Fibroblast of skin of back (primary cell): ENCODE measurements at places on chromosomes 13 and 19.

DNA sequence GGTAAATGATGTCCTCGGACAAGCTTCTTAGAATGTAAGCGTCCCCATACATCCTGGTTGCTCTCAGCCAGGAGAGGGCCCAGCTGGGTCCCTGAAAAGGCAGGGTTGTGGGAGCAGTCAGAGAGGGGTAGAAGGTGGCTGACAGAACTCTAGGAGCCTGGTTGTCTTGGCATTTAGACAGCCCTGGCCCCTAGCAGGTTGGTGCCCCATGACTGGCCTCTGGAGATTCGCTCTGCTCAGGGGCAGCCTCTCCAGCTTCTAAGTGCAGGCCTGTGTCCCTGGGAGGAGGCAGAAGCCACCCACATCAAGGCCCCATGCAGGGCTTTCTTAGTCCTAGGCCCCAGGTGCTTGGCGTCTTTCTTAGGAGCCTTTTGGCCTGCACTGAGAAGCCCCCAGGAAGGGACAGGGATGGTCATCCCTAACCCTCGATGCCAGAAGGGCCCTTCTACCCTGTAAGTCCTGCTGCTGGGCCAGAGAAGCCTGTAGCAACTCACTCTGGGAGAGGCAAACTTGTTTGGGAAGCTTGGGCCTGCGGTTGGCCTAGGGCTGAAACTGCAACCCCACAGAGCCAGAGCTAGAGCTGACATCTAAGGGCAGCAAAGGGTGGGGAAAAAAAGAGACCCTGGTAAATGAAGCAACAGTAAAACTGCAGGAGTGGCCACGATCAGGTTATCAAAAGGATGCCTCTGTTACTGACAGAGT lies 2.8 kb upstream of the CDX2 start:
- DNase-seq = no peak

- peak; percentile 63 for DNase-seq
Measured at GRCh38 chr13:31274390-31274789, 74.6 kb downstream of the B3GLCT start.

- DNase-seq = no peak
Measured at GRCh38 chr19:39489756-39490155, 9.0 kb upstream of the DLL3 start.

DNA sequence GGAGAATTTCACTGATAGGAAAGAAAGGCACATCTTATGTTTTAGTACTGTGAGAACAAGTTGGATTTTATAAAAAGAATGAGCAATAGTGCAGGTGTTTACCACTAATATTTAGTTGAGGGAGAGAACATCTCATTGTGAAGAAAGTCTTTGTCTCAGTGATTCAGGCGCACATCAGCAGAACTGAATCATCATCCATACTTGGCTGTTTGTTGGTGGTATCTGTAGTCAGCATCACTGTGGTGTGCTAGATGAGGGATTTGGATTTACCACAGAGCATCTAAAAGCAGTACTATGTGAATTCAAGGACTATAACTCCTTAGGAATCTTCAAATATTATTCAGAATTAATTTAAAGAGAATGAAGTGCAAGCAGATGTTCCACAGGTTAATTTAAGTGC lies 1380.5 kb upstream of the ATXN8OS start:
- peak; percentile 1 for DNase-seq

DNA sequence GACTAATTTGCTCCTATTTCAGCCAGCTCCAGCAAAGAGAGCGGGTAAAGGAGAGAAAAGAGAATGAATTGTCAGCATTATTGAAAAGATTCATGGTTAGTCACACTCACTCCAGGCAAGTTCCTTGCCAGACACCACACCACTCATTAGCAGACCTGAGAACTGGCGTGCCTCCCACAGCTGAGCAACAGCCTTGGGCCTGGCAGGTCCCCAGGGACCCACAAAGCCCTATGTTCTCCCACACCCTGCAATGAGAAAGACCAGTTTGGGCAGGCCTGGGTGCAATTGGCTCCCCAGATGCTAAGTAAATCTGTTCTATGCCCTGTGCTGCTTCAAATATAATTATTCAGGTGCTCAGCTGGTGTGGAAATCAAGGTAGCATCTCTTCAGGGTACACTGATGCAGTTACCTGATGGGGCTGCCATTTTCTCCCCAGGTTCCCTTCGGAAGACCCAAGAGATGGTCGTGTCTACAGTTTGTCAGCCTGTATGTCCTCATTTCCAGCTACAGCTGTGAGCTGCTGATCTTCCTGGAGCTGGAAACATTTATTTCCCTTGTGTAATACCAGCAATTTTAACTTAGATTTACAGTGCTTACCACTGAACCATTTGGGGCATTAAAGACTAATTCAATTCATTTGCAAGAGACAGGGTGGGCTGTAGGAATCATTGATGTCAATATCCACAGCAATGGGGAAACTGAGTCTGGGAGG lies 405.0 kb downstream of the COG6 start:
- peak; percentile 78 for DNase-seq

- no peak for DNase-seq
Measured at GRCh38 chr13:34719060-34719875, 222.8 kb upstream of the NBEA start.

GRCh38 chr13:24649688-24650043 lies 30.5 kb upstream of the ATP12A start:
- DNase-seq = no peak

GRCh38 chr13:94825507-94825906 lies 113.2 kb upstream of the SOX21 start:
- peak; percentile 18 for DNase-seq

DNA sequence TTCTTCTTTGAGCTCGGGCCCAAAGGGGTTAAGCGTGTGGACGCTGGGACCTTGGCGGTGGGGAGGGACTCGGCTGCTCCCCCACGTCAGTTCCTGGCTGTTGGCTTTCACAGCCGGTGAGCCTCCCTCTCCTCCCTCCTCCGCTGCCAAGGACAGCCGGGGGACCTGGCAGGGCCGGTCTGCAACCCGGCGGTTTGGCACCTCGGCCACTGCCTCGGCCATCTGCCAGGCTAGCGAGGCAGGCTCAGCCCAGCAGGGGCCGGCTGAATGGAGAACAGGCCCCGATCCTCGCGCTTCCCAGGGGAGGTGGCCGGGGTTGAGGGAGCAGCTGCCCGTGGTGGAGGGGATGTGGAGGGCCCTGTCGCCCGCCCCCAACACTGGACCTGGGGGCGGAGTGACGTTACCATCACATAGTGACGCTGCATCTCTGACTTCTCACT lies 5.0 kb downstream of the TLE5 start:
- DNase-seq = no peak

- peak; percentile 68 for DNase-seq
Measured at GRCh38 chr13:39612023-39612637, 9.1 kb upstream of the LHFPL6 start.

DNA sequence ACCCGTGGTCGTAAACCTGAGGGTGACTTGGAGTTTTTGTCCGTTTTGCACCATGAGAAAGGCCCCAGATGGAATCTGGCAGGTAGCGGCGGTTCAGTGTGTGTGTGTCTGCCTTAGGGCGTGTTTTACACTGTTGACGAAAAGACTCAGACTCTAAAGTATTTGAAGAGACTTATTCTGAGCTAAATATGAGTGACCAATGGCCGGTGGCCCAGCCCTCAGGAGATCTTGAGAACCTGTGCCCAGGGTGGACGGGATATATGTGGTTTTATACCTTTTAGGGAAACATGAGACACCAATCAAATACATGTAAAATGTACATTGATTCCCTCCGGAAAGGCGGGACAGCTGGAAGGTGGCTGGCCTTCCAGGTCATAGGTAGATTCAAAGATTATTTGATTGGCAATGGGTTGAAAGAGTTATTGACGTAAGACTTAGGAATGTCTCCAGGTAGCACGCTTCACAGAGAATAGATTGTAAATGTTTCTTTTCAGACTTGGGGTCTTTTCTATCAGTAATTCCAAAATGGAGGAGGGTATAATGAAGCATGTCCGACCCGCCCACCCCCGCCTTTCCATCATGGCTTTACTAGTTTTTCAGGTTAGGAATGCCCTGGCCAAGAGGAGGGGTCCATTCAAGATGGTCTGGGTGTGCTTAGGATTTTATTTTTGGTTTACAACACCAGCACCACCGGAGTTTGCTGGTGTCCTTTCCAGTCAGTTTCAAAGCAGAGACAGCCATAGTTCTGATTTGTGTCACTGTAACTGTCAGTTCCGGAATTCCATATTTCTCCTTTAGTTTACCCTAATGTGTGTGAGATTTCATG lies 1.0 kb upstream of the ZNF529 start:
- no peak for DNase-seq

DNA sequence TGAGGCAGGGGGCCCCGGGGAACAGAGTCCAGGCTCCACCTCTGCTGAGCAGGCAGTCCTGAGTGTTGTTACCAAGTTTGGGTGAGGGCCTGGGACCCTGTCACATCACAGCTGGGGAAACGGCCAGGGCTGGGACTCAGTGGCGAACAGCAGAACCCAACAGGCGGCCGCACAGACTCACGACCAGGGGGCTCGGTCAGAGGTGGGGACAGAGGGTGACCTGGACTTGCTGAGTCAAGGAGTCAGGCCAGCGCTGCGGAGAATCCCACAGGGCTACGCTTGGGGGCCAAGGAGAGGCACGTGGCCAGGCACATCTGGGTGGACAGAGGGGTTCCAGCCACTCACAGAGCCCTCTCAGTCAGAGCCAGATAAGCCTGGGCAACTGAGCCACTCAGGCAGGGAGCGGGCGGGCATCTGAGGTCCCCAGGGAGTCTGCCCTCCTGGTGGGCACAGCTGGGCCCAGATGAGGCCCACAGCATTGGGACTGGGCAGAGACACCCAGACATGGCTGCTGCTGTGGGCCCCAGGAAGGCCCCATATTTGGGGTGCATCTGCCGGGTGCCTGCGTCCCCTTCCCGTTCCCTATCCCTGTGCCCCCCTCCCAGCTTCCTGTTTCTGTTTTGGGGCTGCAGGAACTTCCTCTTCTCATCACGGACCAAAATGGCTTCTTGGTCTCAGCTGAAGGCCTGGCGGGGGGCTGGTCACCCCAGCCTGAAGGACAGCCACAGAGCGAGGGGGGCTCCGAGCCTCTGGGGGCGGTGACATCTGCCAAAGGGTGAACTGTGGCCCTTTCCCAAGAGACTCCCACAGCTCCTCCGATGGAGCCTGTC lies 34.0 kb downstream of the CEBPA start:
- DNase-seq = no peak

DNA sequence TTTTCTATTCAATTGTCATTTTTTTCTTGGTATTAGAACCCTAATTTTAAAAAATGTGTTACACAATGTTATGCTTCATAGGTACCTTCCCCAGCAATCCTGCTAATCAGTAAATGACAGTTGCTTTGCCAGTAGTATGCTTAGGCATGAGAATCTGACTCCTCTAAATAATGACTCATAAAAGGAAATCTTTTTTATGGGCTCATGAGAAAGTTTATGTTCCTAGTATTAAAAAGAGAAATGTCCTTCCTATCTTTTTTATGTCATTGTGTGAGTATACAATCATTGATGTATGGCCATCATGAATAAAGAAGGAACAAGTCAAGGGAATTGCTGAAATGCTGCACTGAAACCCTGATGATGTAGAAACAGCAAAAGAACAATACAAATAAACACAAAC lies 1237.7 kb upstream of the PCDH20 start:
- no peak for DNase-seq

DNA sequence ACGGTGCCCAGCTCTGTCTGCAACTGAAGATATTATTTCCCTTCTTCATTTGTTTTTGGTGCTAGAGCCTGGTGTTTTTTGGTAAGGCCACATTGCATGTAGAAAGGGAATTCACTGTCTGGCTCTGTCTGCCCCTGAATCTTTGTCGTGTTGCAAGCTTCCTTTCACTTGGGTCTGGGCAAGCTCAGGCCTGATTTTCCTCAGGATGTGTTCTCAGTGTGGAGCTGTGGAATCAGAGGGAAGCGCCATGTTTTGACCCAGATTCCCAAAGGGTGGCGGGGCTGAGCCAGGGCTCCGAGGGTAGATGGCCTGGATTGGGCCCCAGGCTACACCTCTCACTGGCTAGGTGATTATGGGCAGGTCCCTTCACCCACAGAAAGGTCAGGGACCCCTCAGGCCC lies 8.6 kb downstream of the PRKCSH start:
- no peak for DNase-seq

DNA sequence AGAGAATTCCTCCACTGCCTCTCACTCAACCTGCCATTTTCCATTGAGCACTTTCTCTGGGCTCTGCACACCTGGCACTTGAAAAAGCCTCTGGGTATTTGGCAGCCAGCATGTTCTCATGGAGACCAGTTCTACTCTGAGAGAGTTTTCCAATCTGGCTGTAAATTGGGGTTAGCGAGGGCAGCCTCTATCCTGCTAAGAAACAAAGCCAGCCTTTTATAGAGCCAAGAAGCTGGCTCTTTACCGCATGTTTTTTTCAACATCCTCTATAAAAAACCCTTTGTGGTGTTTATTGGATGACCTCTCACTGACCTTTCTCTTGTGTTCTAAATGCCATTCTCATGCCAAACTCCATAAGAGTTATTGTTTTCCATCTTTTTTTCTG lies 52.6 kb upstream of the RCBTB2 start:
- no peak for DNase-seq

DNA sequence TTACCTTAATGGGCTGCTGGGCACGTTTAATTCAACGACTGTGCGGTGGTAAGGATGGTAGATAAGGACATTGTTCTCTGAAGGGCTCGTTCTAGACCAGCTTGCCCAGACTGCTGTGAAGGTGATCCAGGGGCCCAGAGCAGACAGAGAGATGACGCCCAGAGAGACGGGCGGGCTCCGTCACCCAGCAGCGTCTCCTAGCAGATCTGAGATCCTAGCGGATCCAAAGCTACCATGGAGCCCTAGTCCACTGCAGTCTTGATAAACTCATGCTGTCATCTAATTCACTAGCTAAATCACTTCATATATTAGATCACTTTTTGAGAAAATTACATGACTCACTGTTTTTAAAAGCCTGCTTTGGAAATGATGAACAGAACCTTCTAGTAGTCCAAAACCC lies 21.5 kb downstream of the COL4A2 start:
- no peak for DNase-seq

- no peak for DNase-seq
Measured at GRCh38 chr19:39546599-39546998, 6.6 kb upstream of the EID2 start.

GRCh38 chr13:66830940-66831716 lies 399.0 kb downstream of the PCDH9 start:
- no peak for DNase-seq

DNA sequence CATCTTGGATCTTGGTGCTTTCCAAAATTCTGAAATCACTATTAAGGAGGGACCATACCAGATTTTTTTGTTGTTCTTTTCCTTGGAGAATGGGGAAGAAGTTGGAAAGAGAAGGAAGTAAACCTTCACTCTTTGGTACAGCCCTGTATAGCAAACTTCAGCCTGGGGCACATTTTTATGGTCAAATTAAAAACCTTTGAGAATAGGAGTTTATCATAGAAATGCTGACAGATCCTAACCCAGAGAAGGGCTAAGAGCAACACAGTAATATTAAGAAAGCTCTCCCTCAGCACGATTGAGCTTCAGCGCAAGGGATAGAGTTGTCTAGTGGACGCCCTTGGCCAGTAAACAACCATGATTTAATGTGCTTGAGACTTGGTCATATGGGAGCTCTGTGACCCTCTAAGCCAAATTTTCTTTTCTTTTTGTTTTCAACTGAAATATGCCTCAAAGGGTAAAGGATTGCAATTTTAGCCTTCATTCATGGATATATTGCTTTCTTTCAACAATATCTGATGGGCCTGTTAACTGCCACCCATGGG lies 294.3 kb upstream of the MAB21L1 start:
- no peak for DNase-seq
